Effector CD8-positive, alpha-beta T cell (primary cell): ENCODE measurements at places on chromosomes 5 and 9.

GRCh38 chr5:458547-459353 is 15.8 kb downstream of the EXOC3 start:
- no peak for DNase-seq

GRCh38 chr5:133664422-133664821 is 52.1 kb upstream of the FSTL4 start:
- no peak for DNase-seq

DNA sequence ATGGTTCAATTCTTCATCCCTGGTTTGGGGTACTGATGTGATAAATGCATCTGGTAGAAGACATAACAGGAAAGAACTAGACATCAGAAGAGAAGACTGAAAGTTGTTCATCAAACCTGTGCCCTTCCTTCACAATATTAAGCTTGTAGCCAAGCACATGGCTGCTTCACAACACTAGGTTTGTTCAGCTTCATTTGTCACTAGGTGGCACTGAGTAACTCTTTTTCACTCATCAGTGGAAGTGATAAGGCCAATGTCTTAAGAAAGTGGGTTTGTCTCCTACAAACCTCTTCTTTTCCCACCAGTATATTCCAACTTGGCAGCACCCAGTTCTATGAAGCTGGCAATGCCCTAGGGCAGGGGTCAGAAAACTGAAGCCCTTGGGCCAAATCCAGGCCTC is 26.9 kb downstream of the ZNF484 start:
- DNase-seq, result no peak

- no peak for DNase-seq
These were observed 7.3 kb downstream of the ACER2 start for GRCh38 chr9:19416143-19416542.

DNA sequence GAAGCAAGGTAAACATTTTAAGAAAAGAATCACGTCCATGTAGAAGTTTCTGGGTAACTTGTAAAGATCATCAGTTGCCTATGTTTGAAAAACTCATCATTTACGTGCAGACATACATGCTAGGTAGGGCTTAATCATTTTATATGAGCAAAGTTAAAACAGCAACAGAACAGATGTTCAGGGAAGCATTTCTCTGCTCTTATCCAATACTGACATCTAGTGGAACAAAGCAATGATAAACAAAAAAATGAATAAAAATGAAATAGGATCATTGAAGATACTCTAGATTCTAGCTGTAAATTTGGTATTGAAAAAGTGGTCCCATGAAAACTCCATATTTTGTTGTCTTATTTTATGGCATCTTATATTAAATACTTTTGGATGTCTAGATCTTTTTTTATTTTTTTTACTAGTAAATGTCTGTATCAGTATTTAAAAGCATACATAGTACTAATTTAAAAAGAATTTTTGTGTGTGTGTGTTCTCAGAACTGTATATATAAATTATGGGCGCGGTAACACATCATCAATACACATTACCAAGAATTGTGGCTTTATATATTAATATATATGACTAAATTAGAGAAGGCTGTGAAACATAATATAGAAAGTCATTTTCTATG is 1050.2 kb downstream of the CDH12 start:
- no peak for DNase-seq

- no peak for DNase-seq
These were observed 225.7 kb downstream of the ARL15 start for GRCh38 chr5:54084696-54085095.

DNA sequence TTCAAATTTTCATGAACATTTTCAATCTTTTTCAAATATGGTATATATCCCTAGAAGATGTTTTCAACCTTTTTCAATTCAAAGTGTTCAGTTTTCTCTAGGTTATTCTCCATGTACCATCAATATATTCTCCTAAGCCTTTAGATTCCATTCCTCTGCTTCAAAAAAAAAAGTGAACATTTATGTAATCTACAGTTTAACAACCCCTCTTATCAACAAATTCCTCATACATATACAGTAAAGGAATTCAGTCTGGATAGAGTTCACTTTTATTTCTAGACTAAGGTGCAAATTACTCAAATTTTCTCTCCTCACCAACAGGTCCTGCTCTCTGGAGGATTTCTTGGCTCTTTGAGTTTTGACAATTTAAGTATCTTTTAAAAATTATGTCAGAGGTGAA is 150.0 kb downstream of the ARL15 start:
- no peak for DNase-seq

- DNase-seq, result no peak
These were observed 441.5 kb downstream of the DNAH5 start for GRCh38 chr5:13503017-13503416.

- DNase-seq, result no peak
These were observed 1.3 kb upstream of the ZNF462 start for GRCh38 chr9:106861640-106862109.

GRCh38 chr5:7272408-7272965 is 123.5 kb upstream of the ADCY2 start:
- DNase-seq, result no peak

DNA sequence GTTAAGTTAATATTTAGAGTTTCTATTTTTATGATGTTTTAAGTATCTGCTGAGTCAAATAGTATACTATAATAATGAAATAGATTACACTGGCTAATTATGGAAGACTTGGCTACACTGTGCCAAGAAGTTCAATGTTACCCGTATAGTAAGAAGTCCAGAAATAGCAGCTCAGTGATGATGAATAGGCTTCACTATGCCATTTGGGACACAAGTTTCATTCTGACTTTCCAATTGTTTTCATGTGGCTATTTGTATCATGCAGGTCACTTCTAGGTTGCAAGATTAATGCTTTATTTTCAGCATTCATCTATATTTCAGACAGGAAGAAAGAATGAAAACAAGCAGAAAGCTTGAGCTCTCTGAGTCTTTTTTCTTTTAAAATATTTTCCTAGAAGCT is 194.5 kb upstream of the RIOK2 start:
- no peak for DNase-seq

GRCh38 chr5:140130949-140131733 is 5.4 kb downstream of the IGIP start:
- no peak for DNase-seq

- DNase-seq, result peak; percentile 79
These were observed 24.6 kb downstream of the GFPT2 start for GRCh38 chr5:180328296-180329137.

DNA sequence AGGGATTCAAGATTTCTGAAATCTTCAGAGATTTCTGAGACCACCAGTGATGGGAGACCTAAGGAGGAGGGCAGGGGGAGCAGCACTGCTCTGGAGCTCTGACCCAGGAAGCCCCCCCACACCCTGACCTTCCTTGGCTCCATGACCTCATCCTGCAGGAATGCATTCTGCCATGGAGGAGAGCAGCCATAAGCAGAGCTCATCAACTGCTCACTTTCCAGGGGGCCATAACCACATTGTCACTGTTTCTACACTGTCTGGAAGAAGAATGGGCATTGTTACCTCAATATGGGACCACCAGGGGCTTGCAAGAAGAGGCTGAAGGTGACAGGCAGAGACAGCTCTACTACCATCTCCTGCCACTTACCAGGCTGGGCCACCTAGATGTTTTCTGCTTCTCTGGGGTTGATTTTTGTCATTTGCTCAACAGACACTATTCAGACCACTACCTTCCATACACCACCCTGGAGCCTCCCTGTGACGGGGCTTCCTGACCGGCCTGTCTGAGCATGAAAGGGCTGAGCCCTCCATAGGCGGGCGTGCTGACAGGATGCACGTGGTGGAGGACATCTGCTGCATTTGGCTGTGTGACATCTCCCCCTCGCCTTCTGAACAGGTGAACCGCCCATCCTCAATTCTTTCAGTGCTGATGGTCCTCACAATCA is 2.3 kb upstream of the TSC1 start:
- DNase-seq, result no peak

DNA sequence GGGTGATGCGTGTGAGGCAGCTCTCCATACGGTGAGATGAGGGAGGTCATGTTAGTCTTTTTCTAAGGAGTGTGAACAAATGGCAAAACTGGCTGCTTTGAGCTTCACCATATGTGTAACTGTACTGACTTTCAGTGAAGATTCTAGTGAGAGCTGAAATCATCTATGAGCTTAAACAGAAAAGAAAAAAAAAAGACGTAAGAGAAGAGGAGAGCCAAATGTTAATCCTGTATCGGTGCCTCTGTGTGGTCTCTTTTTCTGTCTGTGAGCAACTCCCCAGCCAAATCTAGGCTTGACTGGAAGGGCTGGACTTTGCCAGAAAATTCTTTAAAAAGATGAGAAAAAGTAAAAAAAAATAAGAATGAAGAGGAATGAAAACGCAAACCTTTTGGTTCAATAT is 209.7 kb upstream of the TUT7 start:
- DNase-seq, result no peak

DNA sequence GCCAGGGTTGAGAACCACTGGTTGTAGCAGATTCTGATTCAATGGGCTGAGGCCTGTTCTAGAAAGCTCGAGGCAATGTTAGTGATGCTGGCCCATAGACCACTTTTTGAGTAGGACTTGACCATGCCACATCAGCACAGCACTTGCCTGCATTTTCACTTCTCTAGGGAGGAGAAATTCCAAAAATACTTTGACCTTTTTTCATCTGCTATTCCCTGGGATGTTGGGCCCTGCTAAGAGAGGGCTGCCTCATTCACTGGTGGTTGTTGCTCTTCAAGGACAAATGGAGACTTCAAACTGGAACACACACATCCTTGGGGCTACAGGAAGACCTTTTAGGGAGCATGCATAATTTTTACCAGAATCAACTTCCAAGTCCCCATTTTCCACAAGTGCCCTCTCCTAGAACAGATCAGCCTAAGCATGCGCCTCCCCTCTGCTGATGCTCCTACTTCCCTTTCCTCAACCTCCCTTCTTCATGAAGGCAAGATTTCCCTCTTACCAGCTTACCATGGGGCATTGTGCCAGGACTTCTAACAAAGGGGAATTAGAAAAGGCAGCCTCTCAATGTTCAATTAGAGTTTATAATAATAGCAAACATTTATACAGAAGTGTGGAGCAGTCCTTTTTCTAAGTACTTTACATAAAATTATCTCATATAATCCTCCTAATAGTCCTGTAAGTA is 12.7 kb upstream of the TGFBI start:
- no peak for DNase-seq

DNA sequence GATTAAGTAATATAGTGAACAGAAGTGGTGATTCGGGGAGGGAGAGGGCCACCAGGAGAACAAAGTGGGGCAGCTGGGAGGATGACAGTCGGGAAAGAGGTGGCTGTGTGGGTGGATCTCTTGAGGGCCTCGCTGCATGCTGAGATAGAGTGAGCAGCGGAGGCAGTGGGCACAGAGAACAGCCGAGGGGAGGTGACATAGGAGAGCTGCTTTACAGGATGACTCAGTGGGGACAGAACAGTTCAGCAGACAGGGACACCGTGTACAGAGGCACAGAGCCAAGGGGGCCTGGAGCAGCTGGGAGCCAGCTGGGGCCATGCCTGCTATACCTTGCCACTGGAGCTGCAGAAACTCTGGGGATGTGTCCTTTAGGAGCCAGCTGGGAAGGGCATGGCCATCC is 273.9 kb downstream of the GADD45G start:
- DNase-seq, result no peak

- no peak for DNase-seq
These were observed 10.5 kb downstream of the TMEM174 start for GRCh38 chr5:73183481-73183891.

- DNase-seq, result no peak
These were observed 15.7 kb upstream of the TNC start for GRCh38 chr9:115133649-115134048.

- no peak for DNase-seq
These were observed 190.3 kb upstream of the SEMA6A start for GRCh38 chr5:116764941-116765340.

GRCh38 chr5:120016717-120017382 is 387.5 kb downstream of the FAM170A start:
- no peak for DNase-seq

DNA sequence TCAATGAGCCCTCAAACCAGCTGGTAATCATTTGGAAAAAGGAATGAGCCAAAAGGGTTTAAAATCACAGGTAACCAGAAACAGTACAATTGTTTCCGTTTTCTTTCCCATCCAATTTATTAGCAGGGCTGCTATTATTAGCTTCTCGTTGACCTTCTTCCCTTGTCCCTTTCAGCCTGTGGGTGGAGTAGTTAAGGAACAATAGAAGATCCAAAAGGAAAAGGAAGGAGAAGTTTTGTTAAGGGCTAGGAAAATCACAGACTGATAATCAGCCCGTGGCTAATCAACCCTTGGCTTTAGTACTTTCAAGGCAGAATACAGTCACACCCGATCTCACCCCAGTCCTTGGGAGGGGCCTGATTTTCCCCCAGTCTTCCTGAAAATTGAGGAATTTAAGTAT is 38.4 kb downstream of the TMEM252 start:
- no peak for DNase-seq

DNA sequence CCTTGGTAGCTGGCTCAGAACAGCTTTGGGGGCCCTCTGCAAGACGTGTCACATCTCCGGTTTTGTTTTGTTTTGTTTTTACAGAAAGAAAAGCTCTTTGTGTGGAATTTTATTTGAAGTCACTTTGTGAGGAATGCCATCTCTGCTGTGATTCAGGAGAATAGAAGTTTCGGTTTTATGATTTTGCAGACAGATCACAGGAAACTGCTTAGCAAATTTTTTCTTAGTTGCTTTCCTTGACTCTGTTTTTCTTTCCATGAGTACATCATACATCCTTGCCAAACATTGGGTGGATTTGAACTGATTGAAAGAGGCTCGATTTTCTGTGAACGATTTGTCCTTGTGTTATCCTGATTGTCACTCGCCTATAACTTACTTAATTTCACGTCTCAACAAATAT is 5.1 kb downstream of the SEMA5A start:
- DNase-seq, result no peak

DNA sequence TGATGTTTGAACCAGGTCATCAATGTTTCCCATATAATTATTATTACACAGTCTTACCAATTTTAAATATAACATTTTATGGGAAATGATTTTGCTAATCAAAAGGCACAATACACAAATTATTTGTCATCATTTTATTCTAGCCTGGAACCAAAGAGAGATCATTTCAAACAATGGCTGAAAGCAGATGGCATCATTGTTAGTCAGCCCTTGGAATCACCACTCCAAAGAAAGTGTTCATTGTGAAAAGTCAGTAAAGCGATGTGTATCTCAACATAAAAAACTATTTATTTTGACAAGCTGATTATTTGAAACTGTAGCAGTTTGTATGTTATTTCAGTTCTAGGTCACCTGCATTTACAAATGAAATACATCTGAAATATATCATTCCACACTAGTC is 1068.7 kb downstream of the CDH12 start:
- DNase-seq, result no peak
